ENCODE measurements at places on chromosomes 5 and 9. TPM values are rescaled to one million over a fixed set of nuclear protein-coding genes. Genes with fewer than 3 reads are reported as not detected.

The PDLIM4 gene
- 19.6 TPM for total RNA-seq

The TGFBR1 gene
- total RNA-seq: 35.2 TPM

The EIF4E1B gene
- not detected for total RNA-seq

The REEP2 gene
- total RNA-seq: 2.0 TPM

The PFN3 gene
- total RNA-seq: not detected

The BARX1 gene
- 20.2 TPM for total RNA-seq

The STK10 gene
- 26.4 TPM for total RNA-seq

The DNAJB5 gene
- 17.3 TPM for total RNA-seq

The CCDC180 gene
- 6.1 TPM for total RNA-seq

The ZFP2 gene
- 1.9 TPM for total RNA-seq

- DNase-seq: no peak
Measured at GRCh38 chr5:141681295-141681694, 735 bp downstream of the ARAP3 start.

DNA sequence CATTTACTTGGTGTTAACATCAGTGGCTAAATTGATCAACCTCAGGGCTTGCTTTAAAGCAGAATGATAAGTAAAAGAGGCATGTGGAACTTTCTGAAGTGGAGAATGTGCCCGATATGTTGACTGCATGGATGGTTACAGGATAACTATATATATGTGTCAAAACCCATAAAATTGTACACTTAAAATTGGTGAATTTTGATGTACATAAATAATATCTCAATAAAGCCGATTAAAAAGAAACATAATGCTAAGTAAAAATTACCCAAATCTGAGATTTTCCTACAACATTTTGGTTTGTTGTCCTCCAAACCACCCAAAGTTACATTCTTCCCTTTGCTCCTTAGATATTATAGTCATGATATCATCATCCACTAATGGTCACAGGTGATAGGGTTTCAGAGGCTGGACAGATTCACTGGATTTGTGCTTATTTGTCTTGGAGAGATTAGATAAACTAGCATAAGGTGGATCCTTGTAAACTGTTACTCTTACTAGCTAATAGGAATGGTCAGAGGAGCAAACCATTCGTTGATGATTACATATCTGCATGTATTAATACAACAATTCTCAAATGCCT is 119.7 kb upstream of the RPS23 start:
- no peak for DNase-seq

- no peak for DNase-seq
Measured at GRCh38 chr9:15249042-15249818, 57.8 kb downstream of the TTC39B start.

GRCh38 chr5:137115152-137115551 is 384.0 kb downstream of the SPOCK1 start:
- no peak for DNase-seq

- DNase-seq: no peak
Measured at GRCh38 chr9:3762076-3762475, 236.3 kb upstream of the RFX3 start.

GRCh38 chr5:151475388-151475787 is 28.0 kb downstream of the SLC36A1 start:
- no peak for DNase-seq

DNA sequence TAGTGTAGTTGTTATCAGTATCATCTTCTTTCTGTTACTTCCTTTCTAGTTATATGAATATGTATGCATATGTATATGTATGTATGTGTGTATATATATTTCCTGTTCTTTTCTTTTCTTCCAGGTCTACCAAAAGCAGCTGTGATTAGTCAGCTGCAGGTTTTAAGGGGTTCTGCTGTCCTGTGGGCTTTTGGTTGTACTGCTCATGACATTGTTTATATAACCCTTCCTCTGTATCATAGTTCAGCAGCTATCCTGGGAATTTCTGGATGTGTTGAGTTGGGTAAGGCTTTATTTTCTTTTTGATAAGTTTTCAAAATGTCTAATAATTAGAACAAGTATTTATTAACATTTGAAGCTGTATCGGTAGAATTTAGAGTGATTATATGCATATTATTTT is 23.2 kb downstream of the SLC27A6 start:
- no peak for DNase-seq

DNA sequence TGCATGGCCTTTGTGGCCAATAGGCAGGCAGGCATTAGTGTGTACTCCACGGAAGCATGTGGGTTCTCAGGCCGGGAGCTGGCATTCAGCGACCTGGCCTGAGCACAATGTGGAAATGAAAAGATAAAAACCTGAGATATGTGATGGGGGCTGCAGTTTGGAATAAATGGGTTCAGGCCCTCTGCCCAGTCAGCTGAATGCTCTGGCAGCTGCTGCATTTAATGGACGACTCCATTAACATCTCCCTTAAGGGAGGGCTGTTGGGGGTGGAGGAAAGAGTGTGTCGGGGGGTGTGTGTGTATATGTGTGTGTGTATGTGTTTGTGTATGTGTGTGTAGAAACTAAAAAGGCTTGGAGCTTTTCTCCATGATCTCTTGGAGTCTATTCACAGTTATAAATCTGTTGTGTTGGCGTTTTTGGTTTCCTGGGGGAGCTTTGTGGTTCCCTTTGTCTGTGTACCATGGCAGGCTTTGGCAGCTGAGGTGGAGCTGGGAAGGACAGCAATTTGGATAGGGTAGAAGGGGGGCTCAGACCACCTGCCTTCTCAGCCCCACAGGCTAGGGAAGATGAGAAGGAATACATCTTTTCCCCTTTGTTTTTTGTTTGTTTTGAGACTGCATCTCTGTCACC is 27.3 kb upstream of the HSPA9 start:
- DNase-seq: no peak

DNA sequence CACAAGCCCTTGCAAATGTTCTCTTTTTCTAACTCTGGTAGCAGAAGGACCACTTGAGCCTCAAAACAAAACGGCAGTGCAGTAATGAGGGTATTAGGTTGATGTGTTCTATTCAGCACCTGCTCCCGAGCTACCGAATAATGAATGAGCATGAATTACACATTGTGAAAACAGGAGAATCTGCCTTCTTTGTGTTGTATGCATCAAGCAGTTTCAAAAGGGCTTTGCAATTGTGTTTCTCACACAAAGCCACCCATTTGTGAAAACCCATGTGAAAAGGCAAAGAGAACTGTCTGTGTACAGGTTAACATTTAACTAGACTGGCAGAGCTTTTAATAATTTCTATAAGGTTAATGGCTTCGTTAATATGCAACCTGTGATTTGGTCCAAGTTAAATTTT is 97.8 kb downstream of the STK32A start:
- DNase-seq: no peak

DNA sequence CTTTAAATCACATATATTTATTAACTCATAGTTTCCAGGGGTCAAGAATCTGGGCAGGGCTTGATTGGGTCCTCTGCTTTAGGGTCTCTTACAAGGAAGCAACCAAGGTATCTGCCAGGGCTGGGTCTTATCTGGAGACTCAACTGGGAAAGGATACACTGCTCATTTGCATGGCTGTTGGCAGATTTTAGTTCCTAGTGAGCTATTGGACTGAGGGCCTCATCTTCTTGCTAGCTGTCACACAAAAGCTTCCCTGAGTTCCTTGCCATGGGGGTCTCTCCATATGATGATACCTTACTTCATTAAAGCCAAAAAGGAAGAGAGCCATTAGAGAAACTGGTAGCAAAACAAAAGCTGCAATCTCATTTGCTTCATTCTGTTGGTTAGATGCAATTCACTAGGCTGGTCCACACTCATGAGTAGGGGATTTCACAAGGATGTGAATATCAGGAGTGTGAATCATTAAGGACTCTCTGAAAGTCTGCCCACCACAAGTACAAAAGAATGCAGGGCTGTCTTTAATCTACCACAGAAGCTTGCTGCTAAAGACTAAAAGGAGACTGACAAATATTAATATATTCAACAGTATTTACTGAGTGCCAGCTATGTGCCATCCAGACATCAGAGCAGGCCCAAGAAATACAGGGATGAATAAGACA is 42.0 kb upstream of the TIMD4 start:
- no peak for DNase-seq

DNA sequence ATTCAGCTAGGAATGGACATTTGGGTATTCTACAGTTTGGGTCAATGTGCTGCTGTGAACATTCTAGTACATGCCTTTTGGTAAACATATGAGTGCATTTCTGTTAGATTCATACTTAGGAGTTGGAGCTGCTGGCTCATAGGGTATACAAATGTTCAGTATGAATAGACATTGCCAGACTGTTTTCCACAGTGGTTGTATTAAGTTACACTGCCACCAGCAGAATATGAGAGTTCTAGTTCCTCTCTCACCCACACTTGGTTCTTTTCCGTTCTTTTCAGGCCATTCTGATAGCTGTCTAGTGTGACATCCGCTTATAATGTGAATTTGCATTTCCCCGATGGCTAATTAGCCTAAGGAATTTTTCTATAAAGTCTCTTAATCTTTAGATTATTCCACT is 25.0 kb downstream of the STOM start:
- DNase-seq: no peak

DNA sequence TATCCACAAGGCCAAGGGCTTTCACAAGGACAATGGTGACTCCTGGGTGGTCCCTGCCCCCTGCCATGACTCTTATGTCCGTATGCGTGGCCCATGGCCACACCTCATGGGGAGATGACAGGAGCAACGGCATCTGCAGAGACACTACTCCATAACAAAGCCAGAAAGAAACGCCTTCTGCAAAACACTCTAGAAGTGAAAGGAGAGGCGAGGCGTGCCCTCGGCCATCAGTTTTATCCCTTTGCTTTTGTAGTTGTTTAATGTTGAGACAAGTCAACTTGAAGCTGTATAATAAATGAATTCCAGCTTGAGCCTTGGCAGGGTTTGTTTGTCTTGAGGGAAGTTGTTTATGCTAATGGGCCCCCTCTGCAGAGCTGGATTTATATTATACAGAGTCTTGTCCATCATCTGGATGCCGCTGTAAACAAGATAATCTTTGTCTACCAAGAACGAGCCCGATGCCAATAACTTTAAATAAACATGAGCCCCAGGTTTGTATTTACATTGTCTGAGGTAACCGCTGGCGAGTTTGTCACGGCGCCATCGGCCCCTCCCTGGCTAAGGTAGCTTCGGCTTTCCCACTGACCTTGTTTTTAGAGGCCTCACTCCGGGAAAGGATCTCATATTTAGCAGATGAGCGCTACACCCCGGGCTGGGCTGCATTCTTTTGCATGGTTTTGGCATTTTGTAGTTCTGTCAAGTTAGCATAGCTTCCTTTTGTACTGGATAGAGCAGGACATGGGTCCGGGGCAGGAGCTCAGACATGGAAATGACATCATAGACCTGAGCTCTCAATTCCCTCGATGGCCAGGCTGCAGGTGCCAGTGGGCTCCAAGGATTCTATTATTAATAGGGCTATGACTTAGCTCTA is 165.3 kb downstream of the ERCC6L2 start:
- DNase-seq: no peak

DNA sequence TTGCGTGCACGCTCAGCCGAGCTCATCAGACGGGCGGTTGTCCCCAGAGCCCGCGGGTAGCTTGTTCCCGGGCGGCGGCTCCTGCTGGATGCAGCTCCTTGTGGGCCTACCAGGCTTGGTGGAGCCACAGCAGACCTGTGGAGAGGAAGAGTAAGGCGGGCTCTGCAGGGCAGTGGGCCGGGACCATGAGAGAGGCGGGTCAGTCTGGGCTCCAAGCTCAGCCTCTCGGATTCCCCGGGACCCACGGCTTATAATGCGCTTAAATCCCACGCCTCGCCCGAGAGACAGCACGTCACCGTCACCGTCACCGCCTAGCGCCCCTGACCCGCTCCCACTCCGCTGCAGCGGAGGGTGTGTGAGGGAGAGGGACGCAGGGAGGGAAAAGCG is 1.9 kb upstream of the ANKRD18A start:
- no peak for DNase-seq

- no peak for DNase-seq
Measured at GRCh38 chr5:133032852-133033742, 6.7 kb upstream of the ZCCHC10 start.

- no peak for DNase-seq
Measured at GRCh38 chr5:176884571-176884890, 14.6 kb downstream of the HK3 start.

GRCh38 chr5:10427201-10427600 is 14.5 kb upstream of the ROPN1L start:
- no peak for DNase-seq

DNA sequence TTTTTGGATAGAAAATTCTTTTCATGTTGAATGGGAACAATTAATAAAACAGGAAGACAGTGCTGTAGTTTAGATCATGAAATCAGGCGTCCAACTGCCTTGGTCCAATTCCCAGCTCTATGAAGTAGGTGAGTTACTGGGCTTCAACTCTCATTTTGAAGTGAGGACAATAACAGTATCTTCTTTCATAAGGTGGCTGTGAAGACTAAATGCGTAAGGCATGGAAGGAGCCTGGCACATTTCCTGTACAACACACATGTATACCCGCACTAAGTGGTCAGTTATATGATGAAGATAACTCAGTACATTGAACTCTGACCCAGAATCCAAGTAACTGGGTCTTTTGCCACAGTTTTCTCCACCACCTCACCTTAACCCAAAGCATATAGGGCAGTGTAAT is 120.6 kb downstream of the MED27 start:
- DNase-seq: no peak

DNA sequence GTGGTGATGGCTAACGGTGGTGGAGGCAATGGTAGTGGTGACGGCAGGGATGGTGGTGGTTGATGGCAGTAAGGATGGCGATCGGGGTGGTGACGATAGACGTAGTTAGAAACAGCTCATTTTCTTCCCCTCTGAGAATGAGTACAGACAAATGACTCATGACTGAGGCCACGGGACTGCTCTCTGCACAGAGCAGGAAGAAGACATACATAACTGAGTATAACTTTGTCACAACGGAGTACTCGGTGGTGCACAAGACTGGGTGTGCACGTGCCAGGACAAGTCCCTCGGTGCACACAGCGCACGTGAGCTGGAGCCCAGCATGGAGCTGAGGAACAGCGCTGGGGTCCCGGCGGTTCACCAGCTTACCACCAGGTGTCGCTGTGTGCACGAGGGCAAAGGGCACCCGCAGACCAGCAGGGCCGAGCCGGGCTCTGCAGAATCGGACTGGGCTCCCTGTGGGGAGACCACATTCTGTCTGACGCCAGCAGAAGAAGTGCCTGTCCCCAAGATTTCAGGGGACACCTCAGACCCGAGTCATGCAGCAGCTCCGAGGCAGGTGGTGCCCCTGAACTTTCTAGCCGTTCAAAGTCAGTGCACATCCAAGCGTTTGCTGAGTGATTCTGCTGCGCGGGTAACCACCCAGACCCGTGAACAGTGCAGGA is 188.6 kb downstream of the FSTL4 start:
- DNase-seq: peak; percentile 49

GRCh38 chr9:36337002-36337401 is 63.1 kb downstream of the RNF38 start:
- no peak for DNase-seq

- DNase-seq: no peak
Measured at GRCh38 chr5:11139217-11139865, 378.3 kb upstream of the DAP start.

GRCh38 chr5:14699807-14700400 is 35.4 kb downstream of the OTULIN start:
- DNase-seq: no peak

DNA sequence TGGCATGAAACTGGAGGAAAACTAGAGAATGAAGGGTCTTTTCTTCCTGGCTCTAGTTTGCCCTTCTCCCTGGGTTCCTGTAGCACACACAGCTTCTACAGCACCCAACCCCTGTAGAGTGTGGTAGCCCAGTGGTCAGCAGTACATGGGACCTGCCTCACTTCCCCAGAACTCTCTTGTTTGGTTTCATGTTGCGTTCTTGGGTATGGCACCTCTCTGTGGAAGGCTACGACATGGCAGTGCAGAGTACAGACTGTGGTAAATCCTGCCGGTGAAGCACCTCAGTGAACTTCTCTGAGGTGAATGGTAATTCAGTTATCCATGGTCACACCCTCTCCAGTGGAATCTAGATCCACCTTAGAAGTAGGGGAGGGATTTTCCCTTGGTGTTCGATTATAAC is 105.5 kb downstream of the TLR4 start:
- no peak for DNase-seq

All from omental fat pad (tissue), 4 donors.